Umbilical cord (tissue), 2 donors: ENCODE measurements at places on chromosomes 12 and 14. TPM values are rescaled to one million over a fixed set of nuclear protein-coding genes. Genes with fewer than 3 reads are reported as not detected.

KCNH3 gene
- total RNA-seq = 0.24 TPM

DNA sequence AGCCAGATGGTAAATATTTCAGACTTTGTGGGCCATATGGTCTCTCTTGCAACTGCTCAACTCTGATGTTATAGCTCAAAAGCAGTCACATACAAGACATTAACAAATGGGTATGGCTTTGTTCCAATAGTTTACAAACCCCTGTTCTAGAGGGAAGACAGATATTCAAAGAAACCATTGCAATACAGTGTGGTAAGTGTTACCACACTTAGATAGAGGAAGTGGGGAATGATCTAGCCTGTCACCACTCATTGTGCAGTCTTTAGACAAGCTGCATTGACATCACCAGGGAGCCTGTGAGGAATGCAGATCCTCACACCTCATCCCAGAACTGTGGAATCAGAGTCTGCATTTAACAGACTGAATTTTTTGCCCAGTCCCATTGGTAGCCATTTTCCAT, 80.0 kb upstream of the RGS6 start:
- no peak for DNase-seq

DNA sequence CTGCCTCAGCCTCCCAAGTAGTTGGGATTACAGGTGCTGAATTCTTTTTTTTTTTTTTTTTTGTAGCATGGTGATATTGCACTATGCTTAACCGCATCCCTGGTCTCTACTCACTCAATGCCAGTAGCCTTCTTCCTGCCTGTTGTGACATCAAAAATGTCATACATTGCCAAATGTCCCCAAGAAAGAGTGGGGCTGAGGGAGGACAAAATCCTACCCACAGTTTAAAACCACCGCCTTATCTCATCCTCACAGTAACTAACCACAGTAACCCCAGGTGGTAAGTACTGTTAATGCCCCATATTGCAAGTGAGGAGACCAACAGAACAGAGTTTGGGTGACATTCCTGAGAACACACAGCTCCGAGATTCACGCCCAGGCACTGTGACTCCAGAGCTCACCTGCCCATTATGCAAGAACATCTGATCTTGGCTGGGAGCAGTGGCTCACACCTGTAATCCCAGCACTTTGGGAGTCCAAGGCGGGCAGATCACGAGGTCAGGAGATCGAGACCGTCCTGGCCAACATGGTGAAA, 19.6 kb downstream of the MORN3 start:
- DNase-seq = no peak

MMP17 gene
- total RNA-seq = not detected

- DNase-seq = no peak
Observed at GRCh38 chr14:54488318-54488645, 498 bp downstream of the GMFB start.

DNA sequence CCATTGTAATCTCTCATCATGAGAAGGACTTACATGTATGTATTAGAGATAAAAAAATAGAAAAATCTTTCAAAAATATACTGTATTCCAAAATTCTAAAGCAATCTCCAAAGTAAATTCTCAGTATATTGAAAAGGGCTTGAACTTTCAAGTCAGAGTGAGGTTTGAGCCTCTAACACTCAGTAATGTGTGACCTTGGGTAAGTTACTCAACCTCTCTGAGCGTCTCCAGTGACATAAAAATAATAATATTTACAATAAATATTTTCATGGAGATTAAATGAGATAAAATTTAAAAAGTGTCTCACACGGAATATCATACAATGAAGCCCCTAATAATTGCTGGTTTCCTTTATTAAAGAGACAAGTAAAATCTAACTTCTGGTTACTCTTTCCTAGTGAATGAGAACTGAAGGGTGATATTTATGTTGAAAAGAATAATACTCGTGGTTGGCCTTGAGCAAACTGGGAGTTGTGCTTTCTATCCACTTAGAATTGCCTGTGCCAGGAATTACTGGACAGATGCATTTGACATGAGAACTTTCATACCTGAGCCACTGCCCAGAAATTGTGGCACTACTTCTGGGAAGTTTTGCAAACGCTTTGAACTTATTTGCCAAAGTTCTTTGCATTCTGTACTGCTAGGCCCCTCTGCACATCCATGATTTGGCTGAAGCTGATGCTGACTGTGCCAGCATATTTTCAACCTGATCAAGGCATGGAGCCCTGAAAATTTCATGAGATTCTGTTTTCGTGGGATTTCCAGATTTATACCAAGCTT, 933.7 kb downstream of the GALC start:
- DNase-seq = peak; percentile 33

- DNase-seq = no peak
Observed at GRCh38 chr12:132376464-132376830, 47.1 kb upstream of the GALNT9 start.

ARMH4 gene
- 25.3 TPM for total RNA-seq
